Activated naive CD4-positive, alpha-beta T cell treated with Interleukin-2 at 50 U/mL for 16 hours (primary cell): ENCODE measurements at places on chromosomes 6 and 20.

GRCh38 chr6:123830120-123830519, 26.5 kb downstream of the NKAIN2 start:
- no peak for DNase-seq

DNA sequence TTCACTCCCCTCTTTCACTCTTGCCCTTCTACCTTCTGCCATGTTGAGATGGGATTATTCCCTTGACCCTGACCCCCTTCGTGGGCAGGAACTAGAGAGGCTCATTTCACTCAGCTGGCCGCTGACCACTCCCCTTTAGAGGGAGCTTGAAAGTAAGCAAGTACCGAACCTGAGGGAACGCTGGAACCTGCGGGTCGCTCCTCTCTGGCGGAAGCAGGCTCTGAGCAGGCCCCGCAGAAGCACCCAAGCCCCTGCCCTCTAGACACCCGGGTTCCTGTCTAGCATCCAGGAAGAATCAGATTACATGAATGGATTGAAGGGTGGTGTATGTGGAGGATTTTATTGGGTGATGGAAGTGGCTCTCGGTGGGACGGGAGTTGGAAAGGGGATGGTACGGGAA, 11.9 kb upstream of the MYCT1 start:
- DNase-seq = no peak

DNA sequence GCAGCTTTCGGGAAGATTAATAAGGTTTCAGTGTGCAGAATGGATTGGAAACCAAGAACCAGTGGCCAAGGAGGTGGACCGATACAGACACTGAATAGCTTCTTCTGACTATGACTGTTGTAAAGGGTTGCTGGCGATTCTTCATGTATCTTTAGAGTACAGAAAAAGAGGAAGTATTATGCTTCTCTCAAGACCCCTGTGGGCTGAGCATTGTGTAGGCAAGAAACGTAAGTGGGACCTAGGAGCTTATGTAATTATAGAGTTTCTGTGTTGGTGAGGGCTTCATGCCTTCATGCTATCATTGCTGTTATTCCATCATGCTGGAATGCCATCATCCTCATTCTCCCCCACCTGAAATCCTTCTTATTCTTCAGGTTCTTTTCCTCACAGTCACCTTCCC, 105.4 kb upstream of the AKIRIN2 start:
- no peak for DNase-seq

- DNase-seq = no peak
Measured at GRCh38 chr6:88238901-88239300, 72.8 kb upstream of the CNR1 start.

DNA sequence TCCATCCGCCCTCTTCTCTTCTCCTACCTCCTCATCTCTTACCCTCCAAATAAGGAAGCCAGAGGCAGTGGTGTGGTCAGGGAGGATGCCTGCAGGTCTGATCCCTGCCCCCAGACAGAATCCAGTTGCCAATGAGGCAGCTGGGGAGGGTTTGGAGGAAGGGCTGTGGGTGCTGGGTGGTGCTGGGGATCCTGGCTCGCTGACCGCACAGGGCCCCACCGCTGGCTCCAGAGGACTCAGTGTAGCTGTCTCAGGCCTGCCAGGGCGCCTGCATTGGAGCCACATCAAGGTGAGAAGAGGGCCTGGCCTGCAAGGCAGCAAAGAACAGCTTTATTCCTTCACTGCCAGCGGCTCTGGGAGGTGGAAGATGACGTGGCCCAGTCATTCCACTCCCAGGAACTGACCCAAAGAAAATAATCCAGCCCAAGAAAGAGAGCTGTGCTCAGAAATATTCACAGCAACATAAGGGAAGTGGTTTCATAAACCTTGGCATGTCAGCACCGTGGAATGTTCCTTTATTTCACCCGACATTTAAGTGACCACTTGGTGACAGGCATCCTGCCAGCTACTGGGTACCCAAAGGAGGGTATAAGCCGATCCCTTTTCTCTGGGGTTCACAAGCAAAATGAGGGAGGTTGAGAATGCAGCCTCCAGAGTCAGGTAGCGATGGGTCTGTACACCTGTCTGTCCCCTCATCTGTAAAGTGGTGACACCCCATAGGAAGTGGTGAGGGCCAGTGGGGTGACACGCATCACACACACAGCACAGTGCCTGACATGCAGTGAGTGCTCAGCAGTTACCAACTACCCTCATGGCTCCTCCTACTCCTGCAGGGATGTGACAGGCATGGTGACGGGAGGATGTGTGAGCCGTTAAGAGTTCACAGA, 125.1 kb downstream of the SNX5 start:
- peak; percentile 17 for DNase-seq

GRCh38 chr6:114421199-114421598, 78.4 kb upstream of the HS3ST5 start:
- no peak for DNase-seq

GRCh38 chr20:14915356-14915755, 577.9 kb upstream of the FLRT3 start:
- no peak for DNase-seq

- no peak for DNase-seq
Measured at GRCh38 chr6:47109281-47109680, 67.1 kb upstream of the ADGRF1 start.

DNA sequence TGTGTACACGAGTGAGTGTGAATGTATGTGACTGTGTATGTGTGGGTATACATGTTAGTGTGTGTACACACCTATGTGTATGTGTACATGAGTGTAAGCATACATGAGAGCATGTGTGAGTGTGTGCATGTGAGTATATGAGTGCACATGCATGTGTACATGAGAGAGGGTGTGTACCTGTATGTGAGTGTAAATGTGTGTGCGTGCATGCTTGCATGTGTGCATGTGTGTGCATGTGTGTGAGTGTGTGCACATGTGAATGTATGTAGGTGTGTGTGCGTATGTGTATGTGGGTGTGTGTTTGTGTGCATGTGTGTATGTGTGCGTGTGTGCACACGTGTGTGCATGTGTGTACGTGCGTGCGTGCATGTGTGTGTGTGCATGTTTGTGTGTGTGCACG, 183.4 kb downstream of the BMP7 start:
- DNase-seq = no peak

DNA sequence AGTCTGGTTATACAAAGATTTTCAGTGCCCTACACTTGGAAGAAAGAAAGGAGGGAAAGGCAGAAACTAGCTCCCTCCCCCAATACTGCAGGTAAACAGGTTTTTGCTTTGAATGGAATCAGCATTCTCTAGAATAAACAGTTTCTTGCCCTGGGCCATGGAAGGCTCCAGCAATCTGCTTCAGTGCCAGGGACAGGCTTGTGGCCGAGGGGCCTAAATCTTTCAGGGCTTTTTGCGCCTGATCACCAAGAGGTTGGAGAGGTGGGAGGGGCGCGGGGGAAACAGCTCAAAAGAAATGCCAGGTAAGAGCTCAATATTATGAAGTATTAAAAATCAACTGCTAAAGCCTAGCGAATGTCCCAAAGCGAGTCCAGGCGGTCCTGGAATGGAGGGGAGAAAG, 23.8 kb downstream of the TFAP2B start:
- no peak for DNase-seq

DNA sequence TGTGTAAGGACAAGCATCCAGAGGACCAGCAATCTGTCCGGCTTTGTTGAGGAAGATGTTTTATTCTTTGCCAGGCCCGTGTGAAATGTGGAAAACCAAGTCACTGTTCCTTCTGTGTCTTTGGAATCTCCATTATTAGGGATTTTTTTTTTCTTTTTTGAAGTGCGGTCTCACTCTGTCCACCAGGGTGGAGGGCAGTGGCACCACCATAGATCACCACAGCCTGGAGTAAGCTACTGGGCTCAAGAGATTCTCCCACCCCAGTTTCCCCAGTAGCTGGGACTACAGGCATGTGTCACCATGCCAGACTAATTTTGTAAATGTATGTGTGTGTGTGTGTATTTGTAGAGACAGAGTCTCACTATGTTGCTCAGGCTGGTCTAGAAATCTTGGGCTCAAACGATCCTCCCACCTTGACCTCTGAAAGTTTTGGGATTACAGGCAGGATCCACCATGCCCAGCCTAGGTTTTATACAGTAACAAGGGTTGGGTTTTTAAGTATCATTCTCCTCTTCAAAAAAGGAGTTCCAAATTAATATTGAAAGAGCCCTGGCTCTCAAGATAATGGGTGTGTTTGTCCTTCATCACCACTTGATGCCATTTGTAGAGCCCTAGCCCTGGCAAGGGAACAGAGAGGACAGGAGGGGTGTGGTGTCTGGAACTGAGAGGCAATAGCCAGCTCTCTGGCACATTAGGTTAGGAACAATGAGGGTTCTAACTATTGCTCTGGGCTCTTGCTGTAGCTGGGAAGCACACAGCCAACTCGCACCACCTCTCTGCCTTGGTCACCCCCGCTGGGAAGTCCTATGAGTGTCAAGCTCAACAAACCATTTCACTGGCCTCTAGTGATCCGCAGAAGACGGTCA, 3.1 kb downstream of the LAMP5 start:
- DNase-seq = no peak
